SJCRH30 (cell line): ENCODE measurements at places on chromosomes 12 and 14.
A peak's percentile ranks its signal among the peaks of the same experiment; 100 is the strongest.

GRCh38 chr14:71320734-71321573, 413.7 kb downstream of the PCNX1 start:
- DNase-seq, result peak; percentile 50

- no peak for DNase-seq
Observed at GRCh38 chr12:93748672-93749383, 71.7 kb downstream of the CRADD start.

GRCh38 chr14:72852194-72852593, 41.7 kb downstream of the DPF3 start:
- no peak for DNase-seq

DNA sequence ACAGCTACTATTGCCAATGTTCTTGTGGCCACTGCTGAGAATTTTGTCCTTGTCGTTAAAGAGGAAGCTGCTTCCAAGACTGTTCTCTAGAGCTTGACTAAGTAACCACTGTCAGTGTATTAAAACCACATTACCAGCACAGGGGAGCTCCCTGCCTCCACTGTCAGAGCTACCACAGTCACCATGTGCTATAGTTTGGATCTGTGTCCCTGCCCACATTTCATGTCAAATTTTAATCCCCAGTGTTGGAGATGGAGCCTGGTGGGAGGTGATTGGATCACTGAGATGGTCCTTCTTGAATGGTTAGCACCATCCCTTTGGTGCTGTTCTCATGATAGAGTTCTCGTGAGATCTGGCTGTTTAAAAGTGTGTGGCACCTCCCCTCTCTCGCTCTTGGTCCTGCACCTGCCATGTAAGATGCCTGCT, 23.2 kb upstream of the RAP1B start:
- DNase-seq, result no peak

DNA sequence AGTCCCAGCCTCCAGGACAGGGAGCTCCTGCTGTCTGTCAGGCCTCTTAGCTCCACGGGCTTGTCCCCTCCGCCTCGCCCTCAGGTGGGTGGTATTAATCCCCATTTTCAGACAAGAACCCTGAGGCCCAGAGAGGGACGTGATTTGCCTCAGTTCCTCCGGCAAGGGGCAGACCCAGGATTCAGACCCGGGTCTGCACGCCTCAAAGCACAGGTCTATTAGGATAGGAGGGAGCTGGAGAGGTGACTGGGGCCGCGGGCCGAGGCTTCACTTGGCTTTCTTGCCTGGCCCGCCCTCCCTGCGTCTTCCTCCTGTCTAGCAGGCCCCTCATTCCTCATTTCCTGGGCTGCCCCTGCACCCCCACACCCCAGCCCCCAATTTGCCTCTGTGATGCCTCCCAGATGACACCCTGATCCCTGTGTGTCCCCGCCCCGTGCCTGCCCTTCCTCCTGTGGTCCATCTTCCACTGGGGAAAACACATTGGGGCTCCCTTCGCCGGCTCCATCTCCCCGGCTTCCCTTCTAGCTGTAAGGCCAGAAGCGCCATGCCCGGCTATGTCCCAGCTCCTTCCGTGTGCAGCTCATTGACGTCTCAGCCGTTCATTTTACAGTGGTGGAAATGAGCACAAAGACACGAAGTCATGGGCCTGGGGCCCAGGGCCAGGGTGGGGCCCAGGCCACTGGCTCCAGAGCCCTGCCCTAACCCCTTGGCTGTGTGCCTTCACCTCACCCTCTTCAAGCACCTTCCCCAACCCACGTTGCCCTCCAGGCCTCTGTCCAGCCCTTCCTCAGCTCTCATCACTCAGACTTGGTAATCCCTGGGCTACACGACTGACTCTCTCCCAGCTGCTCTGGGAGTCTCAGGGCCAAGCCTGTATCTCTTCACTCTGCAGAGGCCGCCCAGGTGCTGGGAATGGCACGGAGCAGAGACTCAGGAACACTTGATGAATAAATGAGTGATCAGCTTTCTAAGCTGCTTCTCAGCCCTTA, 15.5 kb upstream of the CYP46A1 start:
- no peak for DNase-seq

- DNase-seq, result no peak
Observed at GRCh38 chr12:24173067-24173466, 223.6 kb upstream of the SOX5 start.

- no peak for DNase-seq
Observed at GRCh38 chr12:51199366-51199945, 18.4 kb downstream of the POU6F1 start.

- DNase-seq, result peak; percentile 39
Observed at GRCh38 chr14:55780156-55780946, 200.3 kb downstream of the KTN1 start.

GRCh38 chr12:47080725-47081502, 1.2 kb upstream of the AMIGO2 start:
- no peak for DNase-seq

GRCh38 chr12:67759829-67760228, 111.3 kb downstream of the DYRK2 start:
- DNase-seq, result no peak

DNA sequence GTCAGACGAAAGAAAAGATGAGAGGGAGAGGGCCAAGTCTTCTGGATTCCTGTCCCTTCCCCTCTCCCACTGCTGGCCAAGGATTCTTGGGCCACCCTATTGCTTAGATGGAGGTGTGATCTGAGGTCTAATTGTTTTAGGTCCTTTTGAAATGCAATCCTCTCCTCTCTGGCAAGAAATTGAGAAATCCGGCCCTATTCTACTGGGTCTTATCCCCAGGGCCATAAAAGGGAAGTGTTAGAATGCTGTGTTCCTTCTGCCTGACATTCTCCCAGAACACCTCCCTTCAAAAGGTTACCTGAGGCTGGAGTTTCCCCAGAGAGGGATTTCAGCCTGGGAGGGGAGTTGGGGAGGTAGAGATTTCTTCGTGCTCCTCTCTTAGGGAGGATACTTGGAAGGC, 4.4 kb downstream of the WNT5B start:
- no peak for DNase-seq

- no peak for DNase-seq
Observed at GRCh38 chr14:34055157-34055950, 104.5 kb upstream of the EGLN3 start.

DNA sequence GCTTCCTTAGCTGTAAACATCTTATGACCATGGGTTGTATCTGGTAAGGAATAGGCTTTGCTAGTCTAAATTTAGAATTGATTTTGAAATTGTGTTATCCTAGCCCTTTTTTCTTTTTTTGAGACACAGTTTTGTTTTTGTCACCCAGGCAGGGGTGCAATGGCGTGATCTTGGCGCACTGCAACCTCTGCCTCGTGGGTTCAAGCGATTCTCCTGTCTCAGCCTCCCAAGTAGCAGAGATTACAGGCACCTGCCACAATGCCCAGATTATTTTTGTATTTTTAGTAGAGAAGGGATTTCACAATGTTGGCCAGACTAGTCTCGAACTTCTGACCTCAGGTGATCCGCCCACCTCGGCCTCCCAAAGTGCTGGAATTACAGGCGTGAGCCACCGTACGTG, 2.4 kb upstream of the TUBA1B start:
- no peak for DNase-seq

GRCh38 chr14:103312006-103312635, 21.9 kb upstream of the EIF5 start:
- no peak for DNase-seq
